ENCODE measurements at places on chromosomes 2 and 18. TPM values are rescaled to one million over a fixed set of nuclear protein-coding genes. Genes with fewer than 3 reads are reported as not detected.

Gene LTBP1
- 947 TPM for total RNA-seq

Gene SELENOI
- 14.6 TPM for total RNA-seq

Gene HOXD12
- total RNA-seq = not detected

Gene LIMS3
- total RNA-seq = 6.1 TPM

Gene GTF3C2
- 27.2 TPM for total RNA-seq

Gene RAB3GAP1
- total RNA-seq = 80.0 TPM

Gene GPR155
- 1.6 TPM for total RNA-seq

Gene MAB21L4
- not detected for total RNA-seq

Gene ARL5A
- 45.6 TPM for total RNA-seq

Gene ZBTB14
- 17.4 TPM for total RNA-seq

Gene ZNF385B
- total RNA-seq = 4.8 TPM

Gene AKAIN1
- not detected for total RNA-seq

Gene TWSG1
- total RNA-seq = 157 TPM

Gene ZBTB7C
- 0.41 TPM for total RNA-seq

Gene CAPN13
- total RNA-seq = not detected

Gene RESP18
- not detected for total RNA-seq

Gene REG1B
- not detected for total RNA-seq

Gene C2orf66
- total RNA-seq = not detected

Gene TXNDC2
- total RNA-seq = 0.16 TPM

Gene CFAP65
- total RNA-seq = not detected

Gene UGP2
- total RNA-seq = 119 TPM

Gene ASXL3
- total RNA-seq = not detected

Gene AP1S3
- total RNA-seq = 16.8 TPM

Gene RTP5
- total RNA-seq = not detected
